ENCODE measurements at places on chromosomes 4 and X. TPM values are rescaled to one million over a fixed set of nuclear protein-coding genes. Genes with fewer than 3 reads are reported as not detected.

DNA sequence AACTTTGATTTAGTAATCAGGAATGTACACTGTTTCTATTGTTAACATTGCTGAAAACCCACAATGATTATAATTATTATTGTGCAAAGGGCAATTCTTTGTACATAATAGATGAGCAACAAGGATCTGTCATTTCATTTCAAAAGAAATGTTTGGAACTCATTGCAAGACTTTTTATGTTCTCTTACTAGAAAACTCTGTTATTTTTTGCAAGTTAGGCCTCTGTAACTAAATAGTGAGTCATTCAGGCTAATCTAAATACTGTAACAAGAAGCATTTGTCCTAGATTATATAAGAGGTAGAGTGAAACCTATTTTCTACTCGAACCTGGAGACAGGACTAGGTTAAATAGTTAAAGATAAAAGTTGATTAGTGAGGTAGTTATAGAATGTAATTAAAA lies 93.2 kb upstream of the FAM47B start:
- H3K4me1 ChIP-seq: no peaks in the 10 kb centered on the region
- no peak for DNase-seq
- no peak overlapping the region for H3K4me3 ChIP-seq
- no peaks in the 10 kb centered on the region for H3K27me3 ChIP-seq

Gene LRIT3
- total RNA-seq: 0.17 TPM

DNA sequence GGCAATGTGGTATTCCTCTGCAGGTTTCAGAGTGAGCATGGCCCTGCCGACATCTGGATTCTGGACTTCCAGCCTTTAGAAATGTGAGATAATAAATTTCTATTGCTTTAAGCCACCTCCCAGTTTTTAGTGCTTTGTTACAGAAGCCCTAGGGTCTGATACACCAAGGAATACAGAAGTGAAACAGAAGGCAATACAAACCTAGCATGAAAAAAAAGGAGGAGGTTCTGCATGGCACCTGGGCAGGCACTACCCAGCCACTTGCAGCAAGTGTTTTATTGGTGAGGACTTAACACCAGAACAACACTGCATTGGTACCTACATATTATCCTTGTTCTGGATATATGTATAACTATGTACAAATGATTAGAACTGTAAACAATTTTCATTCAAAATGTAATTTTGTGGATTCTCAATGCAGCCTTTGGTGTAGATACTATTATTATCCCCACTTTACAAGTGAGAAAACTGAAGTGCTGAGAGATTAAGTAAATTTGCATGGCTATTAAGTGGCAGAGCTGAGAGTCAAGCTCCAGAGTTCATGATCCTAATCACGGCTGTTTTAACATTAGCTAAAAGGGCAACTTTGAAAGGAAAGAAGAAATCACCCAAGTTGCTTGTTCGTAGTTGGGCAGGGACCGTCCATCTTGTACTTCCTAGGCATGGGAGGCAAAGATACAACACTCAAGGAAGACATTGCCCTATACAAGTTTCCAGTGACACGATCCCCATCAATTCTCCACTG lies 71.8 kb downstream of the IL21 start:
- H3K27me3 ChIP-seq: no peaks in the 10 kb centered on the region
- H3K36me3 ChIP-seq: no peaks in the 10 kb centered on the region
- H3K27ac ChIP-seq: no peak overlapping the region
- DNase-seq: no peak
- no peak overlapping the region for H3K4me3 ChIP-seq
- peaks cover 15% of the 10 kb centered on the region for H3K4me1 ChIP-seq

DNA sequence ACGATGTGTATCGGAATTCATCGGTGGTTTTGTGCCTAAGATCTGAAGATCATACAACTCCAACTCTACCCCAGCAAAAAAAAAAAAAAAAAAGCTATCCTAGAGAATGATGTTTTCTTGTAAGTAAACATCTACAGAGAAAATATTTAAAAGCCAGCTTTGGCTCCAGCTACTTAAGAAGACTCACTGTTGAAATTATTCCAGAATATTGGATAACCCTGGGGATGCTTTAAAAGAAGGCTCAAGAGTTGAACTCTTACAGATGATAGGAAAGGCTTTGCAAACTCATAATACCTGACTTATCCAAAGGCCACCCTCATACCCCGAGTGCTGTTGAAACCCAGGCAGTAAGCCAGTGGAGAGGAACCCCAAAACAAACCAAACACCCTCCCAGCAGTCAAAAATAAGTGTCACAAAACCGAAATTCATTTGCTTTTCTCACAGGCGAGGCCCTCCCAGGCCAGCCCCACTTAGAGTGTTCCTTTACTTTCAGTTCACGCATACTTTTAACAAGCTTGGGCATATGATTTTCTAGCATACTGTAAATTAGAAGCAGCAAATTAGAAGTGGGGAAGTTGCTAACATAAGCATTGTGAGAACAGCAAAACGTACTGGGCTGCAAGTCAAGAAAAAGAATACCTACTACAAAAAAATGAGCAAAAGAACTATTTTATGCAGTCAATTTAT lies 2.7 kb upstream of the AMELX start:
- H3K36me3 ChIP-seq: no peaks in the 10 kb centered on the region
- no peaks in the 10 kb centered on the region for H3K27me3 ChIP-seq

Gene C4orf51
- total RNA-seq: not detected

Gene CLGN
- 10.8 TPM for total RNA-seq

DNA sequence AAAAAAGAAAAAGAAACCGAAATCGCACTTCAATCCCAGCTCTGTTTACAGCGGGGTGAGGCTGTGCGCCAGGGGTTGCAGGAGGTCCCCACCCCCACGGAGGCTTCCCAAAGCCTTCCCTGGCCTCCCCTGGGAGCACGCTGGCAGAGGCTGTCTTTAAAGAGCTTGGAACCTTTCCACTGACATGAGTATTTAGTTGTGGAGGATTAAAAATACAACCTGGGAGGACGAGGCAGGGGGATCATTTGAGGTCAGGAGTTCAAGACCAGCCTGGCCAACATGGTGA lies 69.1 kb downstream of the PPP2R2C start:
- peaks cover 10% of the 10 kb centered on the region for H3K4me1 ChIP-seq
- H3K36me3 ChIP-seq: no peaks in the 10 kb centered on the region
- H3K27me3 ChIP-seq: peaks cover 42% of the 10 kb centered on the region
- no peak for DNase-seq
- H3K27ac ChIP-seq: no peak overlapping the region

- H3K36me3 ChIP-seq: no peaks in the 10 kb centered on the region
- H3K27ac ChIP-seq: no peak overlapping the region
- no peak overlapping the region for H3K4me3 ChIP-seq
- DNase-seq: no peak
- no peaks in the 10 kb centered on the region for H3K4me1 ChIP-seq
Observed at GRCh38 chr4:67871867-67872266, 11.9 kb downstream of the TMPRSS11D start.

DNA sequence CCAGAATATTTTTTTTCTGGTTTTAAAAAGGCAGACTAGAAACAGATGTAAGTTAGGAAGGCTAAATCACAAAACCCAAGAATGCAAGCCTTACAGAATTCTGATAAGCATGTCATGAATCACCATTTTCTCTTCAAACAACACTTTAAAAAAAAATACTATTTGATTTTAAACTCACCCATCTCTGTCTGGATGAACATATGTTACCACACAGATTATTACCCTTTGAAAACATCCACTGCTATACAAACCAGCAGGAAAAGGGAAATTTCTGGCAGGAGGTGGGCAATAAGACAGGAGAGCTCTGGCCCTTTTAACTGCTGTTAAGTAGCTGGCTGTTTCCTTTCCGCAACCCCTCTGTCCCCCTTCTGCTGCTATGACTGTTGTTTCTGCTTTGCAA lies 317.7 kb upstream of the NOCT start:
- H3K27me3 ChIP-seq: no peaks in the 10 kb centered on the region
- H3K4me1 ChIP-seq: peaks cover 17% of the 10 kb centered on the region
- DNase-seq: no peak
- no peak overlapping the region for H3K4me3 ChIP-seq
- H3K27ac ChIP-seq: no peak overlapping the region

DNA sequence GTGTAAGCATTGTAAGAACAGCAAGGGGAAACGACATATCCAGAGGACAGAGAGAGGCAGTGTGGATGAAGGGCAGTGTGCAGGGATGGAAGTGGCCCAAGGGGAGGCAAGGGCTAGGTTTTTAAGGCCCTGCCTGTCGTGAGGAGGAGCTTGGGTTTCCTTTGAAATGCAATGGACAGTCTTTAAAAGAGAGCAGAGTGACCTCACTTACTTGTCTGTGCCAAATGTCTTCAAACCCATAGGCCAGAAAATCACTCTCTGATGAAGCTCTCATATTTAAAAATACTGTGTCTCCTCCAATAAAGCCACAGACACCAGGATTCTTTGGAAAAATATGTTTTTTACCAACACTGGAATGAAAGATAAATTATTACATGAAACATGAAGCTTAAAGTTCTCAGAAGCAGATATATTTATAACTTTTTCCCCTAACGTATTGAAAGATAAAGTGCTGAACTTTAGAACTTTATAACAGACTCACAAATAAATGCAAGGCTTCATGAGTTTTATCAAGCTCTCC lies 19.2 kb upstream of the ATXN3L start:
- DNase-seq: no peak
- no peaks in the 10 kb centered on the region for H3K4me1 ChIP-seq

Gene DIPK2B
- not detected for total RNA-seq

- peaks cover 4% of the 10 kb centered on the region for H3K4me1 ChIP-seq
- no peaks in the 10 kb centered on the region for H3K36me3 ChIP-seq
- DNase-seq: no peak
- H3K27me3 ChIP-seq: no peaks in the 10 kb centered on the region
Observed at GRCh38 chrX:36575670-36576069, 432.5 kb upstream of the FAM47C start.

Gene BRCC3
- 31.4 TPM for total RNA-seq

DNA sequence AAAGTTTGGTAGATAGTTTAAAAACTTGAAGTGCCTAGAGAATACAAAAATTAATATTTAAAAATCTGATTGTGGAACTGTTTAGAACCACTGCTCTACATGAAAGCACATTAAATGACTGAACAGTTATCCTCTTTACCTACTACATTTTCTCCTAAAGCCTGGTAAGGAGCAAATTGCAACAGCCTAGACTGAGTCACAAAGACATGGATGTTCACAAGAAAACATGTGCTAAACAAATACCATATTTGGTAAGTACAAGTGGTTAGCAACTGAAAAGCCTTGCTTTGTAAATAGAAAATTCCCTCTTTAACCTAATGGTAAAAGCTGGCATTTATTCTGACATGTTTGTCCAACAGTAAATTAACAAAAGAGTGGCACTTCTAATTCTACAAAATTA lies 203.1 kb downstream of the FBXO8 start:
- H3K27me3 ChIP-seq: peaks cover 10% of the 10 kb centered on the region
- H3K36me3 ChIP-seq: no peaks in the 10 kb centered on the region
- H3K4me3 ChIP-seq: no peak overlapping the region
- no peaks in the 10 kb centered on the region for H3K4me1 ChIP-seq
- H3K27ac ChIP-seq: no peak overlapping the region

- H3K27me3 ChIP-seq: peaks cover 3% of the 10 kb centered on the region
- H3K4me3 ChIP-seq: no peak overlapping the region
- no peaks in the 10 kb centered on the region for H3K36me3 ChIP-seq
- H3K4me1 ChIP-seq: peaks cover 16% of the 10 kb centered on the region
Observed at GRCh38 chrX:148540671-148541583, 40.5 kb downstream of the AFF2 start.

DNA sequence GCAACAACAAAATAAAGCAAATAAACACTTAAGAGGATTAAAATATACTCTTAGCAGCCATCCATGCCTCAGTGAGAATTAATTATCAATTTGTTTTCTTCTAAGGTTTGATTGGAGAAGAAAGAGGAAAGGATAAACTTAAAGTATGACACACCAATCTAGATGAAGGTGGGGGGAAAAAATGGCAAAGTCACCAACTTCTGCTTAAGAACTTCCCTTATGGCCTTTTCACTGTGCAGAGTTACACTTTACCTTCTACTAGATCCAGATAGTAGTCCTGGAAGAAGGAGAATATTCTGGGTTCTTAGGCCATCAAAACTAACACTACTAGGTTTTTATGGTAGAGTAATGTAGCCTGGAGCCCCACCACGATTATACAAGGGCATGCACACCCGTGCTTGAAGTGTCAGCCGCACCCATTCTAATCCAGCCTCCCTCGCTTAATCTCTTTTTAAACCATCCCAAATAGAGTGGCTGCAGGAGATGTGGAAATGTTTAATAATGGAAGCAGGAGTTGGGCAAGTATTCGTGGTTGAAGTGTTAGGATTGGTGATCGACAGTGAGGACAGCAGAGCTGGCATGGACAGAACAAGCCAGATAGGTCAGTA lies 14.1 kb downstream of the ENPEP start:
- H3K4me3 ChIP-seq: no peak overlapping the region
- no peak for DNase-seq
- H3K27ac ChIP-seq: no peak overlapping the region
- H3K4me1 ChIP-seq: peaks cover 13% of the 10 kb centered on the region
